ENCODE measurements at places on chromosomes 5 and 9.
A peak's percentile ranks its signal among the peaks of the same experiment; 100 is the strongest.

DNA sequence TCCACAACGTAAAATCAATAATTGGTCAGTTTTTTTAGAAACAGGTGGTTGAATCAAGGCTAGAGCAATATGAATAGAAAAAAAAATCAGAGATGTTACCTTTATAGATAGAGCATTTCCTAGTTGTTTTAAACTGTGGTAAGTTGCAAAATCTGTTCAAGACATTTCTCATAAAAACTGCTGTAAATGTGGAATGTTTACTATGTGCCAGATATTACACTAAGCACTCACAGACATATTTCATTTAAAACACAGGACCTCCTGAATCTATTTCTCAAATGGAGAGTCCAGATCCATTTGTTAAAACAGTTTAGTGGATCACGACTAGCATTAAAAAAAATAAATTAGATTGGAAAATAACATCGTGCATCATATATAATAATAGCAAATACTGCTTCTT, 570.0 kb upstream of the ZNF608 start:
- DNase-seq: no peak

GRCh38 chr5:134534726-134535110, 9.2 kb downstream of the JADE2 start:
- no peak for DNase-seq

DNA sequence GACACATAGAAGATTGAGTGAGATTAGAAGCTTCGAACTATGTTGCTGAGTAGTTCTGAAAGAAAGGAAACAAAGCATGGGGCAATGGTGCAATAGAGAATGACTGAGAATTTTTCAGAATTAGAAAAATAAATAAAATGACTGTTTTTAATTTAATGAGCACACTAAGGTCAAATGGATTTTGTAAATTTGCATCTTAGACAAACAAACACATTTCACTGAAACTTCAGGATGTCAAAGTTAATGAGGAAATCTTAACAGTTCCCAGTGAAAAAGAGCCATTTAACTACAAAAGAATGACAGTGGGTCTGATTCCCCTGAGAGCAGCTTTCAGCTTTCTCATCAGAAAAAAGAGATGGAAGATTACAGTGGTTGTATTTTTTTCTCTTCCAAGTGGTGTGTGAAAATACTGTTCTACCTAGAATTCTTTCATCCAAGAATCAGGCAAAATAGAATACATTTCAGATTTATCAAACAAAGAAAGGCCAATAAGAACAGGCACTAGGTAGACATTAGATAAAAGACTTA, 591.9 kb downstream of the SEMA5A start:
- DNase-seq: no peak

- DNase-seq: no peak
Measured at GRCh38 chr5:174315471-174315870, 270.0 kb downstream of the NSG2 start.

DNA sequence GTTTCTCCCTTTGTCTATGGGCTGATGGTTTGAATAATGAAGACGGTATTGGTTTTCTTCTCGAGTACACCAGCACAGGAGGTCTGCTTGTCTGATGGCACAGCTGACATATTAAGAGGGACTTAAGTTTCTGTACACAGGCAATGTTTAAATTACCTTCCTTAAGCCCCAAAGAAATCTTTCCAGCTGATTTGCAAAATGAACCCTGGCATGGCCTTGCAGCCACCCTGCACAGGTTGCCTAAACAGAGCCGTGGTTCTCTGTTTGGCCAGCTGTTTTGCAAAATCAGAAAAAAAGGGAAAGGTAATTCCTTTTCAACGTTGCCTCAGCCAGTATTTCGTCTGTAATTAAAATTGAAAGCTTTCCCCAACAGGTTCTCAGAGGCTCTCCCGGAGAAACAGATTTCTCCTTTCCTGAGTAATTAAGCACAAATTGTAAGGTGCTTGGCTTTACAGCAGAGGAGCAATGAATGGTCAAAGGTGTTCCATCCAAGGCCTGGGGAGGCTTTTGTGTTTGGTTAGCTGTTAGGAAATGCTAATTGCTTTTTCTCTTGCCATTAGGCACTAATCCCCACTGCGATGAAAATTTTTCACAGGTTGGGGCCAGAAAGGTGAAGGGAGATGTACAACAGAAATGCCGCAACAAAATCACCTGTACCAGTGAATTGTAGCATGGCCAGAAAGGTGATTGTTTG, 138.9 kb downstream of the RASEF start:
- DNase-seq: no peak

DNA sequence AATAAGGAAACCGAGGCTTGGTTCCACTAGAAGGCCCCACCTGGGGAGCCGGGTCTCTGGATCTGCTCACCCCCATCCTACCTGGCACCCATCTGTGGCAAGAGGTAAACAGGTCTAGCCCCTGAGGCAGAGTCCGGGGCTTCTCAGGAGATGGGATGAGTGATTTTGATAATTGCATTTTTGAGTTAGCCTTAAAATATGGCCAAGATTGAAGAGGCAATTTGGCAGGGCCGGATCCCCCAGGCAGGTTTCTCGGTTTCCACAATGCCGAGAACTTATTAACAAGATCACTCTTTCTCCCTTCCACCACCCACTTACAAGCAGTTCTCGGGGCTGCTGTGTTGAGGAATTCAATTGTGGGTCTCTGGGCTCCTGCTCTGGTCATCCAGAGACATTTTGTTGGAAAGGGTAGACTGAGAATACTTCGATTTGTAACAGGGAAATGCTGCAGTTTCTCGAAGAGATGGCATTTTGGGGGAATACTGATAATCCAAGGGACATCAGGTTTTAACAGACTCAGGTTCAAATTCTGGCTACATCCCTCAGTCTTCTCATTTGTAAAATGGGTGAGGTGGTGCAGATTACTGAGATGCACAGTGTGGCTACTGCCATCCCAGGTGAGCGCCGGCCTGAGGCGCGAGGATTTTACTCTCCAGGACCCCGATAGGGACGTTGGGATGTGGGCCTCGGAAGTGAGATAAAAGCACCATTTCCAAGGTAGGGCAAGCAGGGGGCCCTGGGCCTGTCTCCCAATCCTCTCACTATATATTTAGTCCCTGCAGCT, 194.2 kb downstream of the CDK5RAP2 start:
- DNase-seq: no peak

DNA sequence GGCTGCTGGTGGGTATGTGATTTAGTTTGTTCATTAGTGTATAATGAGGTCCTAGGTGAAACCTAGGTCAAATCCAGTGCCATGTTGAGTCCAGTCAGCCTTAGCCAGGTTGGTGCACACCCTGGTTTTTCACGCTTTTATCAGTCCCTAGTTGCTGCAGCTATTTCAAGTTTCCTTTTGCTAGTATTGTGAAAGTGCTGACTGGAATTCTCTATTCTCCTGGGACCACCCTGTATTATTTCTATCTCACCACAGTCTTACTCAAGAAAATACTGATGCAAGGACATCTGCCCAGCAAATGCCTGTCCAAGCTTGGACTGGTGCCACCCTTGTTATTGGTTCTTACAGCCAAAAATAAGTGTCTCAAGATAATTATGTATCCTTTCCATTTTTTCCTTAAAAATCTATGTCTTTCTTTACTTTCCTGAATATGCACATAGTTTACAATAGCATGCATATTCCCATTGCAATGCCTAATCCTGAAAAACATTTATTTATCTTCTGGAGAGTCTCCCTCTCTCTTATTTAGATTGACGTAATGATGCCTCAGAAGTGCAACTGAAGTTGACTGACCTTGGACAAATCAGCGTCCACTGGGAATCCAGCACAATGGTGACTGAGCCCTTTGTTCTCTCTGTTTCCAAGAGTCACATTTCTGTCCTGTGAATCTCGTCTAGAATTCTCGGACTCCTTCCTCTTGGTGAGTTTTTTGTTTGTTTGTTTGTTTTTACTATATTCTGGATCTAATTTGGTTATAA, 1075.0 kb downstream of the CDH9 start:
- no peak for DNase-seq

DNA sequence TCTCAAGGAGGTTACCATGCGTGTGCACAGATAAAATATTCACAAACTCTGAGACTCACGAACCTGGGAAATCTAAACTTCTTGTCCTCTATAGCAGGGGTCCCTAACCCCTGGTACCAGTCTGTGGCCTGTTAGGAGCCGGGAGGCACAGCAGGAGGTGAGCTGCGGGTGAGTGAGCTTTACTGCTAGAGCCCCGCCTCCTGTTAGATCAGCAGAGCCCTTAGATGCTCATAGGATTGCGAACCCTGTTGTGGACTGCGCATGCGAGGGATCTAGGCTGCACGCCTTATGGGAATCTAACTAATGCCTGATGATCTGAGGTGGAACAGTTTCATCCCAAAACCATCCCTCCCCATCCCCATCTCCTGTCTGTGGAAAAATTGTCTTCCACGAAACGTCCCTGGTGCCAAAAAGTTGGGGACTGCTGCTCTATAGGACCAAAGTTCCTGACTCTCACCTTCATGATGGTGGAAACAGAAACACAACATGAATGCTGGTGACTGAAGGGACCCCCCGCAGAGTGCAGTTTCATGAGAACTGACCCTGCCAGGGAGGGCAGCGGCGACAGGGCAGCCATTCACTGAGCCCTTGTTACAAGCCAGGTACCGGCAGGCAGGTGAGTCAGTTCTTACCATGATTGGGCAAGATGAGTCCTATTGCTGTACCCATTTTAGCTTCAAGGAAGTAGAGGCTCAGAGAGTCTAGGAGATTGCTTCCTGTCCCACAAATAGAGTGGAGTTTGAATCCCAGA, 181.9 kb downstream of the RGS3 start:
- DNase-seq: no peak

GRCh38 chr5:81097713-81098112, 135.4 kb upstream of the CKMT2 start:
- no peak for DNase-seq

- DNase-seq: no peak
Measured at GRCh38 chr5:16740811-16741392, 124.1 kb upstream of the RETREG1 start.

GRCh38 chr9:69745716-69746437, 13.9 kb downstream of the PTAR1 start:
- DNase-seq: peak; percentile 39
